Activated CD4-positive, alpha-beta T cell treated with anti-CD3 and anti-CD28 coated beads, Interleukin-2, Interleukin-4, amounts not matched to agents 100 ng/mL and 50 ng/mL, durations not matched to agents 16 hours and 8 hours (primary cell): ENCODE measurements at places on chromosomes 16 and 17.

DNA sequence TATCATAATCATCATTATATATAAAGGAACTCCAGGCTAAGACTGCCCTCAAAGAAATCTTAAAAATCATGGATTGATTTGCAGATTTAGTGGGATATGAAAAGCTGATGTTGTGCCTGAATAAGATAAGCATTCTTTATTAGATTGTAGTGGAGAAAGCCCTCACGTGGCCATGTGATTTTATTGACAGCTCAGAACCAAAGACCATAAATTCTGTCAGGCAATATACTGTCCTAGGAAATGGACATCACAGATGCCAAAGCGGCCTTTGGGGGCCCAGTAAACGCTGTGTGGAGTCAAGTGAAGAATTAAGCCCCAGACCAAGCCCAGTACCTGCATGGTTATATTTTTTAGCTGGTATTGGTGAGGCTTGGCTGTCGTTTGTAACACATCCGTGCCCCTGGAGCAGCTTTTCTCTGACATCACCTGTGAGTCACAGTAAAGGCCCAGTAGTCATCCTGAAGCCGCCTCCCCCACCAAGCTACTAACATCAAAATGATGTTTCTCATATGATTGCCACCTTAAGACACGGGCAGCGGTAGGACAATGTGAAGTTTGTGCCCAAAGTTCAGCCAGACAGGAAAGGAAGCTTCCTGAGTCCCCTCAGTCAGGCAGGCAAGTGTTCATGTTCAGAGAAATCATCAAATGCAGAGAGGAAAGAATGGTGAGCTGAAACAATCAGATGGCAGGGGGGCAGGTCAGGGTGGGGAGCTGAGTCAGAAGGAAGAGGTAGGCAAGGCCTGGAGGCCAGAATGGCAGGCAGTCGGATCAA is 209.4 kb downstream of the IRX3 start:
- DNase-seq, result no peak

DNA sequence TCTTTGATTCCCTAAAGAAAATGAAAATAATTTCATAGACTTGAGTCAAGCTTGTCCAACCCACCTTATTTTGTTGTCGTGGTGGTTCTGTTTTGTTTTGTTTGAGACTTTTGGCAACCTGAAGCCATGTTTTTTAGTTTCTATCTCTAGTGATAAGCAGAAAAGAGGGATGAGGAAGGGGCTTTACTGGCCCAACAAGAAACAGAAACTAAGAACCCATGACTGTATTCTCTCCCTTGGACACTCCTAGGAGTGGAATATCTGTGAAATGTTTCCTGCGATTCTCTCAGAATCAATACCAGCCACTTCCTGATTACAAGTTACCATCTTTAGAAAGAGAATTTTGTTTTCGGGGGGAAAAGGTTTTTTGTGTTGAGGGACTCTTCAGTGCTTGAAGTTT is 207.5 kb downstream of the PRKCA start:
- DNase-seq, result no peak

DNA sequence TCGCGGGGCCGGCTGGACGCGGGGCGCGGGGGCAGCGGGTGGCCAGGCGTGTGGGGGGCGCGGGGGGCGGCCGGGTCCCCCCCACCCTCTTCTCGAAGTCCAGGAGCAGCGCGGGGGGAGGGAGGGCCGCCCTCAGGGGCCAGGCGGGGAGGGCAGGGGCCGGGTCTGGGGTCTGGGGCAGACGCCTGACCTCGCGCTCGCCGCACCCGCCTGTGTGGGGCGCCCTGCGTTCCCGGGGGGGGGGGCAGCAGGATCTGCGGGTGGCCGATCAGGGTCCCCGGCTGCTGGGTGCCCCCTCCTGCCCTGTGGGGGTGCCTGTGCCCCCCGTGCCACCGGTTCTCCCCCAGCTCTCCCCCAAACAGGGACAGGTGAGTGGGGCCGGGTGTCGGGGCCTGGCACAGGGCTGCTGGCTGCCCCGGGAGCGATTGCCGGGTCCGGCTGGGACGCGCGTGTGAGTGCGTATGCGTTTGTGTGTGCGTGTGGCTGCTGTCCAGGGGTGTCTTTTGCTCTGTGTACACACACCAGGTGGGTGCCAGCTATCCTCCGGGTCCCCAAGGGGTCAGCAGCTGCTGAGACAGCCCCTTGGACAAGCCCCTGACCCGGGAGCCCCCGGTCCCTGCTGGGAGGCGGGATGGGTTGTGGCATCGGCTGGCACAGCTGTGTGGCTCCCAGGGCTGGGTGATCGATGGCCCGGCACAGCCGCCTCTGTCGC is 663 bp downstream of the PRR35 start:
- no peak for DNase-seq

DNA sequence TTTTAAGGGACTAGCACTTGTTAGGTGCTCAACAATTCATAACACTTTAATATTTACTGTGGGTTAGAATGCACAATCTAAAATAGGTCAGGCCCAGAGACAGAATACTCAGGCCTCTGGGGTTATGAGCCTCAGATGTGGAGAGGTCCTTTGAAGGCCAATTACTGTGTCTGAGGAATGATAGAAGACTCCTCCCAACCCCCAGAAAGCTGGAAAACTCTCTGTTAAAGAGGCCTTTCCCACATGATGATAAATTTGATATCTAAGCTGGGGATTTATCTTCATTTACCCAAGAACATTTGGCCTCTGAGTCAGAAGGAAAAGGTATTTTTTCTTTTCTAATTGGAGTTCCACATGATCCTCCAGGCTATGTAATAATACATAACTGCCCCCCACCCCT is 41.1 kb upstream of the MMD start:
- no peak for DNase-seq

GRCh38 chr17:65473363-65473762 is 88.1 kb downstream of the AXIN2 start:
- no peak for DNase-seq

- no peak for DNase-seq
Measured at GRCh38 chr17:68576811-68577496, 24.2 kb downstream of the FAM20A start.

GRCh38 chr16:72847187-72848027 is 200.5 kb downstream of the ZFHX3 start:
- peak; percentile 18 for DNase-seq

DNA sequence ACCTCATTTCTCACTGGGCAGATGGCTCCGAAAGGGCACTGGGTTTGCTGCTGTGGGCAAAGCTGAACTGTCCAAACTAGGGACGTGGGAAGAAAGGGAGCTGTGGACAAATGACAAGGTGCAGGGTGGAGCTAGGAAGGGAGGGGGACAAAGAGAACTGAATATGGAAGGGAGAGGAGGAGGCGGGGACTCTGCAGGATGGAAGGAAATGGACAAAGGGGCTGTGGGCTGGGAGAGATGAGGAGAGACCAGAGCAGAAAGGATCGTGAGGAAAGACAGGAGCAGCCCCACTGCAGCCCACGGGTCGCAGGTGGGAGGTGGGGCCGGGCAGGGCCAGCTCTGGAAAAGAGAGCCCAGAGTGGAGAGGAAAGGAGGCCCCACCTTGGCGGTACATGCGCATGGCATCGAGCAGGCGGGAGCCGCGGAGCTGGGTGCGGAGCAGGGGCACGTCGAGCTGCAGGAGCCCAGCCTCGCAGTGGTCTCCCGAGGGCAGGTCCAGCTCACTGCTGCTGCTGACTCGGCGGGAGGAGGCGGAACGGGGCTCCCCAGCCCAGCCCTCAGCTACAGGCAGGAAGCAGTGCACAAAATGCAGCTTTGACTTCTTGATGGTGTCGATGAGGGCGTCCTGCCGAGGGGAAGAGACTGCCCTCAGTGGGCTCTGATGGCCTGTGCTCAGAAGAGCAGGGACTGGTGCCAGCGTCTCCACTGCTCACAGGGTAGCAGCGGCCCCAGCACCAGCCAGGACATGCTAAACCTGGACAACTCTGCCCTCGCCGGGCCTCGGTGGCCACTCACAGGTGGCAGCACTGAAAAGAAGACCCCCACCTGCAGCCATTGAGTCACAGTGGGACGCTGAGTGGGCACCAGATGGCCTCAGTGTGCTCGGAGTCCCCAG is 66.8 kb downstream of the PIPOX start:
- DNase-seq, result no peak

- no peak for DNase-seq
Measured at GRCh38 chr16:4324492-4325252, 8.8 kb downstream of the GLIS2 start.

GRCh38 chr16:2858245-2859025 is 465 bp upstream of the PRSS22 start:
- no peak for DNase-seq

- no peak for DNase-seq
Measured at GRCh38 chr17:49201481-49201927, 8.9 kb downstream of the GNGT2 start.

DNA sequence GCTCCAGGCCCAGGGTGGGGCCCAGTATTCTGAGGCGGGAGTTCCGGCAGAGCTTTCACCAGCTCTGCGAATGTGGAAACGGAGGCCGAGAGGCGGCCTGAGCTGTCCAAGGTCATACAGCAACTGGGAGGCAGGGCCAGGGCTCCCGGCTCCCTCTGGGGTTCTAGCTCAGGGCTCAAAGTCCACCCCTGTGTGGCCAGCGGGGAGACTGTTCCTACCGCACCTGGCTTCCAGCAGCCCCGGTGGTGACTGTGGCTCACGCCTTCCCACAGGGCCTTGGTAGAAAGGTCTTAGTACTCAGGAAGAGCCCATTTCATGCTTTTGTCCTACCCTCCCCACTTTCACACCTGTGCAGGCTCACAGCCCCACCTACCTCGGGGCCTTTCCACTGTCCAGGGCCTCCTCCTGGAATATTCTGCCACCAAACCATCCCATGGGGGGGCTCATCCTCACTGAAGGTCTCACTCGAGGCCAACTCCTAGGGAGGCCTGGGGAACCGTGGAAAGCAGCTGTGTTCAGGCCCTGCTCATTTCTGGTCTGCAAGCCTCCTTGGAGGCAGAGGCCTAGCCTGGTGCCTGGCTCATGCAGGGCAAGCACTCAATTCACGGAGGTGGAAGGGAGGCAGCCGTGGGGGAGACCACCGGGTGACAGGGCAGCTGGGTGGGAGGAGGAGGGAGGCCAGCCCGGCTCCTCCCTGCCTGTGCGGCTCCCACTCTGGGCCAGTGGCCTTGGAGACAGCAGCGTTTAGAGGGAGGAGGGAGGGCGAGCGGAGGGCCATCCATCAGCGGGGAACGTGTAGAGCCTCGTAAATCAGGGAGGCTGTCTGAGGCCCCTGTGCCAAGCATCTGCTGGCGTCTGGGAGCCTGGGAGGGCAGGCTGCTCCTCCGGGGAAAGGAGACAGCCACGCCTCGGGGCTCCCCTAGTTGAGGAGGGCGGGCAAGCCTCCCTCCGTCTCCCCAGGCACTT is 12.7 kb upstream of the DOC2B start:
- no peak for DNase-seq

DNA sequence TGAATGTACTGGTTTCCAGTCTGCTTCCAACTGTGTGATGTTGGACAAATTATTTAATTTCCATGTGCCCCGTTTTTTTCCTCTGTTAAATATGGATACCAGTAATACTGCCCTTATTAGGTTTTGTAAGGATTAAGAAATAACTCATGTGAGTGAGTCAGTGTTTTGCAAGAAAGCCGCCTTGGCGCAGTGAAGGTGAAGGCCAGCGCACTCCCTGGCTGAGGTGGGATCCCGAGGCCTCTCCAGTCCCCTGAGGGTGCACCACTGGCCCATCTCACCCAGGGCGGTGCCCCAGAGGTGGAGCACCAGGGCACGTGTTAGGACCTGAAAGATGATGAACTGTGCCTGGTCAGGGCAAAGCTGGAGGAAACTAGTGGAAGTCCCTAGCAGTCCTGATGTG is 43.5 kb downstream of the PHKB start:
- DNase-seq, result no peak

DNA sequence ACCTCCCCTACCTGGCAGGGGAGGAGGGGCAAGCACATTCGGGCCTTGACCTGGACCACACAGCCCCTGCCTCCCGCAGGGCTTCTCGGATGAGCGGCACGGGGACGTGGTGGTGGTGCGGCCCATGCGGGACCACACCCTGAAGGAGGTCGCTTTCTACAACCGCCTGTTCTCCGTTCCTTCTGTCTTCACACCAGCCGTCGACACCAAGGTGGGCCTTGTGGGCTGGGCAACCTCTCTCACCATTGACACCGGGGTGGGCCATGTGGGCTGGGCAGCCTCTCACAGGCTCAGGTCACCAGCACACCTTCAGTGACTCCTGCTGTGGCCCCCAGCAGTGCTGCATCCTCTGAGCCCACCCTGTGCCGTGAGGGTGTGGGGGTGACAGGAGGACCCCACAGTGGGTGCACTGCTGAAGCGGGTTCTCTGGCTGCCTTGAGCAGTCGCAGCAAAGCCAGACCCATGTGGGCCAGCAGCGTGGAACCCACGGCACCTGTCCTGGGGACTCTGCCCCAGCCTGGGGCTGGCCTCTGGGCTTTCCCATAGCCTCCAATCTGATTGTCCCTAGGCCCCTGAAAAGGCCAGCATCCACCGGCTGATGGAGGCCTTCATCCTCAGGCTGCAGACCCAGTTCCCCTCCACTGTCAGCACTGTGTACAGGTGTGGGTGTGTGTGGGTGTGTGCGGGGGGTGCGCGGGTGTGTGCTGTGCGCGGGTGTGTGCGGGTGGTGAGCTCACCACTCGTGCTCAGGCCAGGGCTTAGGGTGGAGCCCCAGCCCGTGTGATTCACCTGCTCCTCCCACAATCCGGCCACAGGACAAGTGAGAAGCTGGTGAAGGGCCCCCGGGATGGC is 7.5 kb downstream of the CTU2 start:
- no peak for DNase-seq

GRCh38 chr17:72466199-72466598 is 345.4 kb downstream of the SOX9 start:
- no peak for DNase-seq

- no peak for DNase-seq
Measured at GRCh38 chr16:72179204-72179970, 7.4 kb upstream of the PMFBP1 start.

GRCh38 chr16:55494994-55495421 is 13.9 kb upstream of the LPCAT2 start:
- no peak for DNase-seq

DNA sequence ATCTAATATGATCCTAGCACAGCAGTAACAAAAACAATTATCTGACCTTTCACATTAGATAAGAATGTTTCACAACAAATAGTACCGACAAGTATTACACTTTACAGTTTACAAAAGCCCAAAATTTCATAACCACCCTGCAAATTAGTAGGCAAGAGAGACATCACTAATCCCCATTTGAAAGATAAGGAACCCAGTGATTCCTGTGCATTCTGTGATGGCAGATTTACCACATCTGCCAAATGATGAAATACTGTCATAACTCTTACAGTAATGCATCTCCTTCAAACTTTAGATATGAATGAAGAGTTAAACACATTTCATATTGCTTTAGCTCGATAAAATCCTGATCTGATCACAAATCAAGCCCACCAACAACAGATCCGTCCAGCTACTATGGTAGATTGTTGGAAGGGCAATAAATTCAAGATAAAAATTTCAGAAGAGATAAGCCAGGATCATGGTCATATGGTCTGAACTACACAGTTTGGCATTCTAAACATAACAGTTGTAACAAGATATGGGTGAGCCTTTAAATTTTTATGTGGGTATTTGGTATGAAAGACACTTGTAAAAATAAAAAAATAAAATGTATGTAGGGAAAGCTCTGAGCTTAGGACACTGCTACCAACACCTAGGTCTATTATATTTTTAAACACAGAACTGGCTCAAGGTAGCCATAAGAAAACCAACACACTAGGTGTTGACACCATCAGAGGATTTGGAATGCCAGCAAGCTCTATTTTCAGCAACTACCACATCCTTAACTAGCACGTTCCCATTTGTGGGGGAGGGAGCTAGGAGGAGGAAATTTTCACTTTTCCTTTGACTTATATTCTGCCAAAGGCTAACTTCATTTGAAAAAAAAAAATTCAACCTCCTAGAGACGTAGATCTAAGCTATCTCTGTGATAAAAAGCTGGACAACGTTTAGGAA is 9.3 kb downstream of the YWHAE start:
- no peak for DNase-seq

GRCh38 chr16:29779474-29779873 is 1.4 kb downstream of the ZG16 start:
- no peak for DNase-seq

GRCh38 chr17:4483012-4483840 is 15.5 kb upstream of the SPNS2 start:
- no peak for DNase-seq
